ENCODE measurements at places on chromosomes 13 and 19.

DNA sequence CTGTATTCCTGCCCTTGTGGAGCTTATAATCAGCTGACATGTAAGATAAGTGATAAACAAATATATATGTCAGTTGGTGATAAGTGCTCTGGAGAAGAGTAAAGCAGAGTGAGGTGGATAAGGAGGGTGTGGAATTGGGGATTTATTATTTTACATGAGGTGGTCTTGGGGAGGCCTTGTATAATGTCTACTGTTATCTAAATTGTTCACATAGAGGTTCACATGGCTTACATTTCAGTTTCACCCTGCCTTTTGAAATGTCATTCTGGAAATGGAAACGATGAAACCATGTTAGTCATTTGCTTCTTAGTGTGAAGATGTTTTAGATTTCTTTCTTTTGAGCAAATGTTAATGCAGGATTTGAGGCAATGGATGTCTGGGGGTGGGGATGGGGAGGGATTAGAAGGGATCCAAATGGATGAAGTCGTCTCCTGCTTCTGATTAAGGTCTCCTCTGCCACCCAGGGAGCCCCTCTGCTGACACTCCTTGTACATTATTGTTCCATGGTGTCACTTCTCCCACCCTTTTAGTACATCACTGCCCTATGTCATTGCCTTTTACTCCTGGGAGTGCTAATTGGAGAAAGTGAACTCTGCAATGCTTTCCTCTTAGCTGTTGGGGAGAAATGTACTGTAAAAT lies 14.0 kb downstream of the B3GLCT start:
- DNase-seq: no peak

DNA sequence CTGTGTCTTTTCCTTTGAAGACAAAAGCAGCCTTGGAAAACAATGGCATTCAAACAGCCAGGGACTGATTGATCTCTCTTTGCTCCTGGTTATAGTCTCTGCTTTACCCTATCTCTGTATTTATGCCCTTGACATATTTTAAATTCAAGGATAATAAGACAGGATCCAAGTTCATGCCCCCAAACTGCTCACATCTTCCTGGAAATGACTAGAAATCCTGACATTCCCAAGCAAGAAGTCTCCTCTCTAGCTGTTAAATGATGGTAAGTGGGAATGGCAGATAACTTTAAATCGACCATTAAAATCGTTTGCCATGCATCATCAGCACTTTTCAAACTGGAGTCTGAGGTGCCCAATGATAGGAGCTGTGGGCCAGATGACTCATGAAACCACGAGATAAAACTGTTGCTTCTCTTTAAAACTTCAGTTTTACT lies 435.6 kb downstream of the FOXO1 start:
- DNase-seq: no peak

GRCh38 chr13:29679396-29680053 lies 84.0 kb upstream of the SLC7A1 start:
- no peak for DNase-seq

DNA sequence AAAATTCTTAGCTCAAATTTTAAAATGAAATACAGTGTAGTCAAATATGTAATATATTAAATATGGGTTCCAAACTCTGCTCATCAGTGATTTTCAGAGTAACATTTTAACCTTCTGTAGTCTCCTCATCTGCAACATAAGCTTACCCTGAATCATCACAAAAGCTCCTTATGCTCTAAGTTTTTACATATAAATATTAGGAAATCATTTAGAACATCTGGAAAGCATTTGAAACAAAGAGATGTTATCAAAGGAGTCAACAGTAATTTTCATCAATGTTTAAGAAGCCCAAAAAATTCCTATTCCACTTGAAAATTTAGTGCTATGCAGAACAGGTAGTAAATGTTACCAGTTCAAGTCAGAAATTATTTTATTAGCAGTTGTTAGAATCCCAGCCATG lies 224.7 kb downstream of the DCT start:
- DNase-seq: no peak

GRCh38 chr19:34480971-34481841 lies at the start of gene WTIP:
Gene WTIP, plus strand, starts transcription at chr19:34481758. Its CDS starts 217 bp downstream, at chr19:34481975.
- DNase-seq: no peak

- no peak for DNase-seq
Observed at GRCh38 chr13:45328661-45329111, 12.3 kb downstream of the TPT1 start.

DNA sequence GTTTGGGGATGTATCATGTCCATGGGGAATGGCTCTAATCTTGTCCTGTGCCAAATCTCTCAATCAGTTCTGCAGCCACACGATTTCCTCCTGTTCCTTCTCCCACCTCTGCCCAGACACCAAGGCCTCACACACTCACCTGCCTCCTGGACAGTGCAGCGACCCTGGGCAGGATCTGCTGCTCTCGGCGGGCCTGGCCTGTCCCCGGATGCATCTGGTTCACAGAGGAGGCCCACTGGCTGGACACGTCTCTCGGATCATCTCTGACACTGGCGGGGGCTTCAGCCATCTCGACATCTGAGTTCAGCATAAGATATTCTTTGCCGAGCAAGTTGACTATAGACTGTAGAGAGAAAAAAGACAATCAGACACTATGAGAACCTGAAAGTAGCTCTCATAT lies 5.9 kb downstream of the ZSCAN5B start:
- no peak for DNase-seq

GRCh38 chr13:114034481-114034891 lies 60.6 kb upstream of the C13orf46 start:
- DNase-seq: no peak

DNA sequence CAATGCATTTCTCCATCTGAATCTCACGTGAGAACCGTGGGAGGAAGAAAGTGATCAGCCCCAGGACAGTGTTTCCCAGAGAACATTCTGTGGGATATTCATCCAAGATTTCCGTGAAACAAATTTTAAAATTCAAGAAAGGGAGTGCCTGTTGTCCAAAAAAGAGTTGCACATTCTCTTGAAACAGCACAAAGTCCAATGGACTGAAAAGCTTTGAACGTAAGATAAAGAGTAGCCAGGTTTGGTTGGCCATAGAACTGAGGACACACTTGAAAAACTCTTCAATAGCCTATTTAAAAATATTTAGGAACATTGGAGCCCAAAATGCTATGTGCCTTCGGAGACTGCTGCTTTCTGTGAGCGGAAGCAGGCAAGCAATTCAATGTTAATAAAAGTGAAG lies 353.9 kb downstream of the MYO16 start:
- no peak for DNase-seq

- DNase-seq: no peak
Observed at GRCh38 chr19:18596752-18597157, 8.2 kb downstream of the REX1BD start.

DNA sequence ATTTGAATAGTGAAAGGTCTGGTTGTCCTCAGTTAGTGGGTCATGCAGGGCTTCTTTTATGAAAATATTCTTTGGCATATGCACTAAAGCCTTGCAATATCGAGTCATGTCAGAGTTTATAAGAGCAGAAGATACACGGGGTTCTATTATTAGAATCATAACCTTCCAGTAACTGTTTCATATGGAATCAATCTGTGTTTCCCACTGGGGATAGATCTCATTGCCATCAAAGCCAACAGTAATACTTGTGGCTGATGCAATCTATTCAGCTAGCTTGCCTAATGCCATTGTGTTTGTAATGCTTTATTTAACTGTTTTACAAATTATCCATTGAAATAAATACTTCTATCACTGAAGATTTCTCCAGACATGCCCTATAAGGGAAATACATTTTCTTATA lies 746.9 kb upstream of the PCDH9 start:
- no peak for DNase-seq

DNA sequence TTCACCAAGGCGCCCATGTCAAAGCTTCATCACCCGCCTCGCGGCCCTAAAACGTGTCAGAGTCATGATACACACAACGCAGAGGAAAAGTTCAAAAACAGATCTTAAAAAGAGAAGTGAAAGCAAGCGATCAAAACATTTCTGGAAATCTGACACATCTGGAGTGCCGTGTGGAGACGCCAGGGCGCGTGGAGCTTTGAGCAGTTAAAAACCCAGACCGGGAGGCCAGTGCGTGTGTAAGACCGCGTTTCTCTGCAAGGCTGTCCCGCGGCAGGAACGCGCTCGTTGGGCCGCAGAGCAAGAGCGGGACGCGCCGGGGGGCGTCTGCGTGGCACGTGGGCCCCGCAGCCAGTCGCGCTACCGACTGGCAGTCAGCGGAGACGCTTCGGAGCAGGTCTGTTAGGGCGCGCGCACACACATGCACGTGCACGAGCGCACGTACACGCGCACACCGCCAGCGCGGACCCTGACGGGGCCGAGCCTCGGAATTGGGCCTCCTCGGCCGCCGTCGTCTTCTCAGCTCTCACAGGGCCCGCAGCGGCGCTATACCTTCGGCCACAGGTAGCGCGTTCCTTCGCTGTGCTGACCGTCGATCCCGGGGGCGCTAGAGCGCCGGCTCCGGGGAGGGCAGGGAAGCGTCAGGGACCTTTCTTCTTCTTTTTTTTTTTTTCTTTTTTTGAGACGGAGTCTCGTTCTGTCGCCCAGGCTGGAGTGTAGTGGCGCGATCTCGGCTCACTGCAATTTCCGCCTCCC lies 35.8 kb downstream of the RNF6 start:
- DNase-seq: peak; percentile 63

GRCh38 chr13:103157434-103158145 lies 91.4 kb upstream of the SLC10A2 start:
- DNase-seq: no peak

- DNase-seq: no peak
Observed at GRCh38 chr13:101018720-101019119, 344.1 kb upstream of the TMTC4 start.

All from amygdala (tissue), 56 donors.